Sigmoid colon (tissue), 7 donors: ENCODE measurements at places on chromosomes 4 and X.

GRCh38 chr4:10031668-10032590 is 10.6 kb upstream of the SLC2A9 start:
- peak; percentile 52 for DNase-seq

DNA sequence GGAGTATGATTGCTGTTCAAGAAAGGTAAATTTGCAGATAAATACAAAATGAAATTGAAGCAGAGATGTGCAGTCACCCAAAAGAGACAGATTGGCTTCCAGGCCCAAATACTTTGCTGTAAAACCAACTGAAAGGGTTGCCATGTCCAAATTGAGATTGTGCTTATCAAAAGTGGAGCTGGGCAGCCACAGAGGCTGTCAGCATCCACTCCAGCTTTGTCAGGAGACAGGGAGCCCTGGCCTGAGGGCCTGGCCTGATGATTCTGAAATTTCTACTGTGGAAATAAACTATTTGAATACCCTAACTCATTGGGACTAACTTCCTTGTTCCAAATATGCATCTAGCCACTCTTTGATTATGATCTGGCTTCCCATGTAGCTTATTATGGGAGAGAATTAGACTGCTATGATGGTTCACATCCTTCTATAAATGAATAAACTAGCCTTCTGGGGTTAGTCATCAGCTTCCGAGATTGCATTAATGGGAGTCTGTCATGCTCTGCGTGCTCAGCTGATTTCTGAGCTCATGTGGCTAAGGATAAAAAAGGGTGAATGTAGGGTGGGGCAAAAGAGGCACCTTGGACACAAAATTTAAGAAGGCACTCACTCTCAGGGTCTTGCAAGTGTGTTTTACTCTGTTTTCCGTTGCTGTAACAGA is 48.2 kb downstream of the SLC34A2 start:
- no peak for DNase-seq

GRCh38 chrX:145716226-145716625 is 101.4 kb upstream of the SLITRK2 start:
- no peak for DNase-seq

DNA sequence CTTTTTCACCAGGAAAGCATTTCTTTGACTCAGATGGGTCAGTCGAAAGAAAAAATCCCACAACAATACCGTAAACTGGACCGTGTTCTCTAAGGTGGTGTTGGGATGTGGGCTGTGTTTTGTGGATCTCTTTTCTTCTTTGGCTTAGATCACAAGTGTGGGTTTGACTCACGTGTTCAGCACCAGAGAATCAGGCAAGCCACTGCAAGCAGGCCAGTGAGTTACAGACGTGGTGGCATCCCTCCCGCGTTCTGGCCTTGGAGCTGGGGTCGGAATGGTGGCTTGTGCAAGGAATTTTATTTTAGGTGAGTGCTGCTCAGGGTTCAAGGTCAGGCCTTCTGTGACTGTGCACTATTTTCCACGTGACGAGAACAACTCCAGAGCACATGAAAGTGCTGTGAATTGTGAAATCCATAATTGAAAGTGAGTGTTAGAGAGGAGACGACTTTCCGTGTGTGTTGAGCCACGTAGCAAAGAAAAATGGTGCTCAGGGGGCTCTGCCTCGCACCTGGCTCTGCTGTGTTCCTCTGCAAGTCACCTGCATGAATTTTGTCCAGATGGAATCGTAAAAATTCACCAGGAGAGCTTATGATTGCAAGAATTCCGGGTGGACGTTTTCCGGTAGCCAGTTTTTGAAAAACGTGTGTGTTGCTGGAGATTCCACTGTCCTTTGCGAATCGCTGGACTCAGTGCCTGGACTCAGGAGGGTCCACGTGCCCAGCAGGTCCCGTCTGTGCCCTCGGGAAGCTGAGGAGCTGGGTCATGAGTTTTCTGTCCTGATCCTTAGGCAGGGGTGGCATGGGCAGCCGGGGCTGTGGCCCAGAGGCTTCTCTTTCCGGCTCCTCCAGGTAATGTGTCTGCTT is 33.6 kb upstream of the HGFAC start:
- peak; percentile 35 for DNase-seq

GRCh38 chr4:125191232-125191631 is 123.5 kb upstream of the FAT4 start:
- no peak for DNase-seq
